ENCODE measurements at places on chromosomes 6 and 20.
A peak's percentile ranks its signal among the peaks of the same experiment; 100 is the strongest.

- DNase-seq, result peak; percentile 45
Measured at GRCh38 chr20:22339091-22339881, 245.1 kb downstream of the FOXA2 start.

DNA sequence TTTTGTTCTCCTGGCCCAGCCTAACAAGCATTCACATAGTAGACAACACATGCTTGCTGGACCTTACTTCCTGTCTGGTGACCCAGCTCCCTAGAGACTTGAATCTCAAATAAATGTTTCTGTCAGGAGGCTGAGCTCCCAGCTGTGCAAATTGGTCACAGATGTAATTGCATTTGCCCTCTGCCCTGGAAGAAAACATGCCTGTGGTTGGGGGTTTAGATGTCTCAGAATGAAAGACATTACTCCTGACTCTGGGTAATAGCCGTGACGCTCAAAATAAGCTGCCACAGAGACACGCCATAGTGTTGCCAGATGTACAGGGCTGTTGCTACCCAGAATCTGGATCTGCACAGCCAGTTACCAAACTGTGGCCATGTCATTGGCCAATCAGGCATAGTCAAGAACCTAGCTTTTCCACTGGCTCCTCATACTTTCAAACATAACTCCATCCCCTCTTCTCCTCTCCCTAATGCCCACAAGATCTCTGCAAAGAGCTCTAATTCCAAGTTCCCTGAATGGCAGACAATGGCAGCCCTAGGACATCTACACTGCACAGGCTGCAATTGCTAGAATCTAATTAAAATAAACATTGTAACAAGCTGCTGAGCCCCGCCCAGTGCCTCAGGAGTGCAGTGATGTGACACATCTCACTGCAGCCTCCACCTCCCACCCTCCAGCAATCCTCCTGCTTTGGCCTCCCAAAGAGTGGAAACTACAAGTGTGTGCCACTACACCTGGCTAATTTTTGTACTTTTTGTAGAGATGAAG is 32.8 kb upstream of the GMPR start:
- DNase-seq, result no peak

GRCh38 chr20:45358282-45359068 is 4.5 kb upstream of the SYS1 start:
- no peak for DNase-seq

DNA sequence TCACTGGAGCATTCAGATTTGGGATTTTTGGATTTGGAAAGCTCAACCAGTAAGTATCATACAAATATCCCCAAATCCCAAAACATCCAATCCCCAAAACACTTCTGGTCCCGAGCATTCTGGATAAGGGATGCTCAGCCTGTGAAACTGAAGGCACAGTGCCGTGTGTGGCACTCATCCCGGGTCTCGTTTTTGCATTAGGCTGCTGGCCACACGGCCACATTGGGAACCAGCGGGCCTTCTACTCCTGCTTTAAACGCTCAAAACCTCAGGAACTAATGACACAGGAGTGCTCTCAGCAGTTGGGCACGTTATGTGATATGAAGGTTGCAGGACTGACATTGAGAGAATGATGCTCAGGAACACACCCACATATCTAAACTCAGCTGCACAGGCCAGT is 35.6 kb downstream of the PSMG4 start:
- DNase-seq, result no peak

GRCh38 chr6:22765015-22765414 is 195.6 kb downstream of the HDGFL1 start:
- no peak for DNase-seq

- no peak for DNase-seq
Measured at GRCh38 chr6:13186861-13187260, 141.5 kb downstream of the TBC1D7 start.

GRCh38 chr6:147704691-147705090 is 196.2 kb downstream of the SAMD5 start:
- no peak for DNase-seq

DNA sequence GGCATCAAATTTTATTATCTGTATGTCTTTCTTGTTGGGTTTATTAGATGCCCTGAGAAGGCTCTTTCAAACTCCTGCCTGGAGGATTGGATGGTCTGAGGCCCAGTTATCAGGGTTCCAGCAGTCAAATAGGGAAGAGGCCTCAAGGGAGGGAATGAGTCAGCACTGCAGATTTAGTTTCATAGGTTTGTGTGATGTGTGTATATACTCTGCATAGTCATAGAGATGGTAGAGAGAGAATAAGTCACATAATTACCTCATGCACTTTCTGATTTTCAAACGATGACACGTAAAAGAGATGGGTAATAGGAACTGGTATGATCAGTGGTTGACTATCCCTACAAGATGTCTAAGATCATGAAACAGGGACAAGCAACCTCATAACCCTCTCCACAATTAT is 82.1 kb downstream of the ADAT2 start:
- no peak for DNase-seq

- peak; percentile 82 for DNase-seq
Measured at GRCh38 chr20:63775096-63775978, 35.8 kb downstream of the SLC2A4RG start.

Measured in thymus (tissue), 14 donors.